ENCODE measurements at places on chromosomes 11 and 22.

GRCh38 chr11:119381181-119381988, at the start of gene USP2:
USP2 (minus strand) TSS chr11:119381690; CDS start chr11:119373480, 8,210 bp downstream.
- peak; percentile 92 for DNase-seq

GRCh38 chr22:33221568-33221967, 163.4 kb upstream of the SYN3 start:
- no peak for DNase-seq

DNA sequence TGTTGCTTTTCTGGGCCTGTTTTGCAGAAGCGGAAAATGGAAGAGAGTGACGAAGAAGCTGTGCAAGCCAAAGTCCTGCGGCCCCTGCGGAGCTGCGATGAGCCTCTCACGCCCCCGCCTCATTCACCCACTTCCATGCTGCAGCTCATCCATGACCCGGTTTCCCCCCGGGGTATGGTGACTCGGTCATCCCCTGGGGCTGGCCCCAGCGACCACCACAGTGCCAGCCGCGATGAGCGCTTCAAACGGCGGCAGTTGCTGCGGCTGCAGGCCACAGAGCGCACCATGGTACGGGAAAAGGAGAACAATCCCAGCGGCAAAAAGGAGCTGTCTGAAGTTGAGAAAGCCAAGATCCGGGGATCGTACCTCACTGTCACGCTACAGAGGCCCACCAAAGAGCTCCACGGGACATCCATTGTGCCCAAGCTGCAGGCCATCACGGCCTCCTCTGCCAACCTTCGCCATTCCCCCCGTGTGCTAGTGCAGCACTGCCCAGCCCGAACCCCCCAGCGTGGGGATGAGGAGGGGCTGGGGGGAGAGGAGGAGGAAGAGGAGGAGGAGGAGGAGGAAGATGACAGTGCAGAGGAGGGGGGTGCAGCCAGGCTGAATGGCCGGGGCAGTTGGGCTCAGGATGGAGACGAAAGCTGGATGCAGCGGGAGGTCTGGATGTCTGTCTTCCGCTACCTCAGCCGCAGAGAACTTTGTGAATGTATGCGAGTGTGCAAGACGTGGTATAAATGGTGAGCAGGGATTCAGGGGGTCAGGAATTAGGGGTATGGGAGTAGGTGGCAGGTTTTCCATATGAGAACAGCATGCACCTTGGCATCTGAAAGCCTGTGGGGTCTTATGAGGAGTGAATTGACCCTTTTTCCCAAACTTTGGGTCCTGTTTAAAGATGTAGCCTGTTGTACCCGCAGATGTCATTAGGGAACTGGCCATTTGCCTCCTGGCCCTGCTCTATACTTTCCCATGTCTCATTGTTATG, 15.9 kb upstream of the GRK2 start:
- DNase-seq = no peak

DNA sequence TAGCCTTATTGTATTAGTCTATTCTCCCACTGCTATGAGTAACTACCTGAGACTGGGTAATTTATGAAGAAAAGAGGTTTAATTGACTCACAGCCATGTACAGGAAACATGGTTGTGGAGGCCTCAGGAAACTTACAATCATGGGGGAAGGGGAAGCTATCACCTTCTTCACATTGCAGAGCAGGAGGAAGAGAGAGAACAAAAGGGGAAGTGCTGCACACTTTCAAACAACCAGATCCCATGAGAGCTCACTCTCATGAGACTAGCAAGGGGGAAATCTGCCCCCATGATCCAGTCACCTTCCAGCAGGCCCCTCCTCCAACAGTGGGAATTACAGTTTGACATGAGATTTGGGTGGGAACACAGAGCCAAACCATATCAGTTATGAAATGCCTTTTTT, 179.4 kb downstream of the ARHGAP42 start:
- DNase-seq = no peak
